Thoracic aorta (tissue), 2 donors: ENCODE measurements at places on chromosomes 7 and 10. TPM values are rescaled to one million over a fixed set of nuclear protein-coding genes. Genes with fewer than 3 reads are reported as not detected.
A peak's percentile ranks its signal among the peaks of the same experiment; 100 is the strongest.

- no peaks in the 10 kb centered on the region for H3K4me1 ChIP-seq
- H3K27me3 ChIP-seq = no peaks in the 10 kb centered on the region
- no peak overlapping the region for H3K27ac ChIP-seq
- no peak overlapping the region for H3K4me3 ChIP-seq
- DNase-seq = no peak
- H3K36me3 ChIP-seq = no peaks in the 10 kb centered on the region
Measured at GRCh38 chr7:154759989-154760388, 242.9 kb downstream of the PAXIP1 start.

The ZNRF2 gene
- total RNA-seq = 20.2 TPM

DNA sequence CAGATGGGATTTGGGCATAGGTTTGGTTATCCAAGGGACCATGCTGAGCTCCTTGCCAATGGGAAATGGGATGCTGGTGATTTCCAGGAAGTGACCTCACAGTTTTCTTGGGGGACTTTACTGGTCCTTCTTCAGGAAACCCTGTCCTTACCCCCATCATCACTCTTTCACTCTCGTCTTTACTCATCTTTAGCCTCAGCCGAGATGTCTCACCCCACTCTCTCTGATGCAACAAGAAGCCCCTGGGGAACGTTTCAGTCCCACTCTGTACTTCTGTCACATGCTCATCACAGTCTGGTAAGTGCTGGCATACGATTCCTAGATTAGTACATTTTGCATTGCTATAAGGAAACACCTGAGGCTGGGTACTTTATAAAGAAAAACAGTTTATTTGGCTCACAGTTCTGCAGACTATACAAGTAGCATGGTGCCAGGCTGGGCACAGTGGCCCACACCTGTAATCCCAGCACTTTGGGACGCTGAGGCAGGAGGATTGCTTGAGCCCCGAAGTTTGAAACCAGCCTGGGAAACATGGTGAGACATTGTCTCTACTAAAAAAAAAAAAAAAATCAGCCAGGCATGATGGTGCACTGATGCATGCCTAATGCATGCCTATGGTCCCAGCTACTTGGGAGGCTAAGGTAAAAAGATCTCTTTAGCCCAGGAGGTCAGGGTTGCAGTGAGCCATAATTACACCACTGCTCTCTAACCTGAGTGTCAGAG is 63.5 kb upstream of the VKORC1L1 start:
- H3K27ac ChIP-seq = no peak overlapping the region
- H3K4me3 ChIP-seq = no peak overlapping the region
- no peak for DNase-seq
- H3K27me3 ChIP-seq = no peaks in the 10 kb centered on the region

- no peaks in the 10 kb centered on the region for H3K27me3 ChIP-seq
- H3K36me3 ChIP-seq = no peaks in the 10 kb centered on the region
- H3K4me3 ChIP-seq = no peak overlapping the region
- H3K27ac ChIP-seq = no peak overlapping the region
Measured at GRCh38 chr10:115968236-115968635, 304.8 kb downstream of the GFRA1 start.

- H3K27me3 ChIP-seq = no peaks in the 10 kb centered on the region
- DNase-seq = no peak
- no peak overlapping the region for H3K27ac ChIP-seq
- H3K36me3 ChIP-seq = no peaks in the 10 kb centered on the region
- H3K4me3 ChIP-seq = no peak overlapping the region
Measured at GRCh38 chr10:266974-267425, 131.7 kb downstream of the ZMYND11 start.

DNA sequence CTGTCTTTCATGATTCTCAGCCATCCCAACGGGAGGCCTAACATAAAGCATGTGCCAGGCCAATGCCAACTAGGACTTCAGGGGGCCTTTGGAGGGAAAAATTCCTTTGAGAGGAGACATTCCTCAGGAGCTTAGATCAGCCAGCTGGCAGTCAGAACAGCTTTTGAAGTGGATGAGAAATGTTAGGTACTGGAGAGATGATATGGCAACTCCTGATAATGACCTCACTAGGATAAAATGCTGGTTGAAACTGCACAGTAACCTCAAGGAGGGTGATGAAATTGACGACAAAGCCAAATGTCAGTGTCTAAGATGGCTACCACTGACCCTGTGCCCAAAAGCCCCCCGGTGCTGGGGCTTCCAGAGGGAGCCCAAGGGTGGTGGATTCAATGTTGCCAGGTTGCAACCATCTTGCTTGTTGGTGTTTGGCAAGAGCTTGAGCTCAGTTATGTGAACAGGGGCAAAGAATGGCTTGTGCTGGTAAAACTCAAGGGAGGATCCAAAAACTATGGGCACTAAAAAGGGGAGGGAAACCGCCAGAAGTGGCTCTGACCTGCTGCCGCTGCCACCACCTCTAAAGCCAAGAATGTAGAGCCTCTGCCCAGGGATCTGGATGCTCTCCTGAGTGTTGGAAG is 121.2 kb downstream of the UBE2H start:
- H3K36me3 ChIP-seq = peaks cover 9% of the 10 kb centered on the region
- no peaks in the 10 kb centered on the region for H3K27me3 ChIP-seq
- no peak overlapping the region for H3K4me3 ChIP-seq
- H3K4me1 ChIP-seq = peaks cover 65% of the 10 kb centered on the region
- DNase-seq = no peak

The UNCX gene
- total RNA-seq = not detected

DNA sequence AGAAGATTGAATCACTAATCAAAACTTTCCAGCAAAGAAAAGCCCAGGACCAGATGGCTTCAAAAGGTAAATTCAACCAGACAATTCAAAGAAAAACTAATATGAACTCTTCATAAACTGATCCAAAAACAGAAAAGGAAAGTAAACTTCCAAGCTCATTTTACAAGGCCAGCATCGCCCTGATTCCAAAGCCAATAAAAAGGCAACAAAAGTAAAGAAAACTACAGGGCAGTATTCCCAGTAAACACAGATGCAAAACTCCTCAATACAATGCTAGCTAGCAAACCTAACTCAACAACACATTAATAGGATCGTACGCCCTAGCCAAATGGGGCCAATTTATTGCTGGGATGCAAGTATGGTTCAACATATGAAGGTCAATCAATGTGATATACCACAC is 53.1 kb downstream of the RNF32 start:
- H3K27ac ChIP-seq = no peak overlapping the region
- no peak for DNase-seq
- no peaks in the 10 kb centered on the region for H3K36me3 ChIP-seq
- H3K27me3 ChIP-seq = no peaks in the 10 kb centered on the region
- no peak overlapping the region for H3K4me3 ChIP-seq

DNA sequence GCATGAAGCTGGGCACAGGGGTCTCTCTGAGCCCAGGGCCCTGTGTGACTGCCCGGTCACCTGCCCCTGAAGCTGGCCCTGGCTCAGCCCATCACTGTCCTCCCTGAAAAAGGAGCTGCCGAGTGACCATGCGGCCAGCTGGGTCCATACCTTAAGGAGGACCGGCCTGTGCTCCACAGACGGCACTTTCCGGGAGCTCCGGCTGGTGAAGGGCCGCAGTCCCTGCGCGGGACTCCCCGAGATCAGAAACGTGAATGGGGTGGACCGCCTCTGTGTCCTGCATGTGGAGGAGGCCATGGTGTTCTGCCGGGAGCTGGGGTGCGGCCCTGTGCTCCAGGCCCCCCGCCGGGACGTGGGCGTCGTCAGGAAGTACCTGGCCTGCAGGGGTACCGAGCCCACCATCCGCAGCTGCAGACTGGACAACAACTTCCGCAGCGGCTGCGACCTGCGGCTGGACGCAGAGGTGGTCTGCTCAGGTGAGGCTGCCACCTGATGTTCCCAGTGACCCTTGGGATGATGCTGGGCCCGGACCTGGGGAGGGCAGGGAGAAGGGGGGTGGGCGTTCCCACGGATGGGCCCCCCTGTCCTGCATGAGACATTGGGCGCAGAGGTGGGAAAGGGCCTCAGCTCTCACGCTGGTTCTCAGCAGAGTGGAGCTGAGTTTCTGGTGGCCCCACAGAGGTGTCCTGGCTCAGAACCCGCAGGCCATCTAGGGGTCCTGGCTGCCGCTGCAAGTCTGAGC is 3.5 kb downstream of the SCART1 start:
- H3K4me1 ChIP-seq = no peaks in the 10 kb centered on the region
- no peak overlapping the region for H3K4me3 ChIP-seq
- DNase-seq = no peak
- no peak overlapping the region for H3K27ac ChIP-seq

The CTAGE4 gene
- 5.8 TPM for total RNA-seq

The SH2D4B gene
- not detected for total RNA-seq

The MYPN gene
- total RNA-seq = not detected

DNA sequence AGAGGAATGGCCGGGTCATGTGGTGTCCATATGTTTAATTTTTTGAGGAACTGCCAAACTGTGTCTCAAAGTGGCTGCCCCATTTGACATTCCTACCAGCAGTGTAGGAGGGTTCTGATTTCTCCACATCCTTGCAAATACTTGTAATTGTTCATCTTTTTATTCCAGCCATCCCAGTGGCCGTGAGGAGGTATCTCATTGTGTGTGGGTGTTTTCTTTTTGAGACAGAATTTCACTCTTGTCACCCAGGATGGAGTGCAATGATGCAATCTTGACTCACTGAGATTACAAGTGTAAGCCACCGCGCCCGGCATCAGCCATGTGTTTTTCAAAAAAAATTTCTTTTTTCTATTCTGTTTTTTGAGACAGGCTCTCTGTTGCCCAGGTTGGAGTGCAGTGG is 38.7 kb upstream of the DLG5 start:
- DNase-seq = no peak
- no peak overlapping the region for H3K27ac ChIP-seq

- H3K27me3 ChIP-seq = no peaks in the 10 kb centered on the region
- H3K27ac ChIP-seq = no peak overlapping the region
- H3K36me3 ChIP-seq = no peaks in the 10 kb centered on the region
- H3K4me3 ChIP-seq = no peak overlapping the region
- no peak for DNase-seq
Measured at GRCh38 chr10:26481914-26482550, 43.9 kb downstream of the APBB1IP start.

The NODAL gene
- total RNA-seq = 0.27 TPM

DNA sequence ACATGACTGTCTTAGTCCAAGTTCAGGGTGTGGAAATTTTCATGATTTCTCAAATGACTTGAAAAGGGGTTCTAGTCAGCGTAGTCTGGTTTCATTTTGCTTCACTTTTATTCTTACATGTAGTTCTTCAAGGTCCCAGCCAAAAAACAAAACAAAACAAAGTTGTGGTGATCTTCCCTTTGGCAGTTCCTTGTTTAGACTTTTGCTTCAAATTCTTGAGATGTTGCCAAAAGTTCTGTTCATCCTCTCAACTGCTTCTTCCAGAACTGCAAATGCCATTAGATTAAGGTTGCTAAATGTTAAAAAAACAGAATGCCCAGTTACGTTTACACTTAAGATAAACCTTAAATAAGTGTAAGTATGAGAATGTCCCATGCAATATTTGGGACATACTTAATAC is 370.8 kb upstream of the LRRTM3 start:
- H3K27me3 ChIP-seq = no peaks in the 10 kb centered on the region
- H3K4me3 ChIP-seq = no peak overlapping the region
- no peaks in the 10 kb centered on the region for H3K4me1 ChIP-seq
- no peak overlapping the region for H3K27ac ChIP-seq
- no peaks in the 10 kb centered on the region for H3K36me3 ChIP-seq

GRCh38 chr10:89348481-89348880 is 20.7 kb downstream of the IFIT3 start:
- no peak overlapping the region for H3K4me3 ChIP-seq
- no peak overlapping the region for H3K27ac ChIP-seq
- H3K36me3 ChIP-seq = no peaks in the 10 kb centered on the region
- no peaks in the 10 kb centered on the region for H3K27me3 ChIP-seq
- DNase-seq = no peak

The CHST3 gene
- 80.6 TPM for total RNA-seq

- DNase-seq = no peak
- H3K4me3 ChIP-seq = no peak overlapping the region
- H3K36me3 ChIP-seq = no peaks in the 10 kb centered on the region
- H3K27ac ChIP-seq = peak overlapping the region; percentile 87
- peaks cover 47% of the 10 kb centered on the region for H3K4me1 ChIP-seq
Measured at GRCh38 chr10:79379512-79380124, 32.3 kb downstream of the PPIF start.

DNA sequence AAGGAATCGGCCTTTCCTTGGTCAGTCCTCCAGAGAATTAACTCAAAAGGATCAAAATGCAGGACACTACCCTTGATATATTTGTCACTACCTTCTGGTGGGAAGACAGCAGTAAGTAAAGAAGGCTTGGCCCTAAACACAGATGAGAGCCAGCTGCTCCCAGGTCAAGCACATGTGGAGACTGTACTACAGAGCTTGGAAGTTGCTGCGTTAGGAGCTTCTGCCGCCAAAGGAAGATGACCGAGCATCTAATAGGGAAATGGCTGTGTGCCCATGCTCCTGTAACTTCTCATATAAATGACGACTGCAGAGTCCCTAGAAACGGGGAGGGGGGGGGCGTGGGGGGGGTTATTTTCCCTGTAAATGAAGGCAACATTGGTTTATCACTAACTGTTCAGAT is 59.0 kb downstream of the PODXL start:
- no peak overlapping the region for H3K27ac ChIP-seq
- H3K4me3 ChIP-seq = no peak overlapping the region
- H3K4me1 ChIP-seq = no peaks in the 10 kb centered on the region
- H3K36me3 ChIP-seq = no peaks in the 10 kb centered on the region
- no peak for DNase-seq

- H3K4me1 ChIP-seq = no peaks in the 10 kb centered on the region
- H3K27me3 ChIP-seq = no peaks in the 10 kb centered on the region
- H3K4me3 ChIP-seq = no peak overlapping the region
- H3K36me3 ChIP-seq = no peaks in the 10 kb centered on the region
- DNase-seq = no peak
Measured at GRCh38 chr7:79320741-79321473, 132.6 kb downstream of the MAGI2 start.

The SPAM1 gene
- total RNA-seq = not detected

- H3K4me1 ChIP-seq = no peaks in the 10 kb centered on the region
- no peak for DNase-seq
- H3K27me3 ChIP-seq = no peaks in the 10 kb centered on the region
Measured at GRCh38 chr10:106571192-106571946, 593.1 kb downstream of the SORCS1 start.

DNA sequence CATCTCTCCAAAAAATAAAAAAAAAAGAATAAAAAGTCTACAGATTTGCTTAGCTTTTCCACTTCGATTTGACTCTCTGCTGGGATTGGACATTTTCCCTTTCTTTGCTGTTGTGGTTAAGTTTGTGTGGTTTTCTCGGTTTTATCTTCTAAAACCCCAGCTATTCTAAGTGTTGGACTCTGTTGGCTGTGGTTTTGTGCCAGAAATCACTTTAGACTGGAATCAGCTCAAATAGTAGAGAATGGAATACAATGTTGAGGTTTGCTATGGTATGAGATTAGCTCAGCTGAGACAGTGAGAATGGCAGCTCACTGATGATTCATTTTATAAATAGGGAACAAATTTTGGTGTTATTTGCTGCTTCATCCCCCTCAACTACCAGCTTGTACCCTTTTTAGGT is 116.0 kb downstream of the BUB3 start:
- peaks cover 12% of the 10 kb centered on the region for H3K4me1 ChIP-seq
- H3K36me3 ChIP-seq = no peaks in the 10 kb centered on the region
- no peak for DNase-seq
- no peak overlapping the region for H3K4me3 ChIP-seq
- no peak overlapping the region for H3K27ac ChIP-seq
- H3K27me3 ChIP-seq = no peaks in the 10 kb centered on the region

- no peaks in the 10 kb centered on the region for H3K27me3 ChIP-seq
- peaks cover 5% of the 10 kb centered on the region for H3K36me3 ChIP-seq
- no peak overlapping the region for H3K4me3 ChIP-seq
- no peak overlapping the region for H3K27ac ChIP-seq
Measured at GRCh38 chr7:135650831-135651573, 11.3 kb upstream of the STMP1 start.
